ENCODE measurements at places on chromosomes 7 and 10.

GRCh38 chr10:48745662-48746245 is 61.1 kb downstream of the WDFY4 start:
- no peak for DNase-seq

- peak; percentile 60 for DNase-seq
Measured at GRCh38 chr10:113854013-113854760, at the start of the genes DCLRE1A and NHLRC2. TSS of gene DCLRE1A (minus strand) at chr10:113854082. CDS start at chr10:113853182, 900 bp downstream. TSS of gene NHLRC2 (plus strand) at chr10:113854661. CDS start at chr10:113854873, 212 bp downstream.

DNA sequence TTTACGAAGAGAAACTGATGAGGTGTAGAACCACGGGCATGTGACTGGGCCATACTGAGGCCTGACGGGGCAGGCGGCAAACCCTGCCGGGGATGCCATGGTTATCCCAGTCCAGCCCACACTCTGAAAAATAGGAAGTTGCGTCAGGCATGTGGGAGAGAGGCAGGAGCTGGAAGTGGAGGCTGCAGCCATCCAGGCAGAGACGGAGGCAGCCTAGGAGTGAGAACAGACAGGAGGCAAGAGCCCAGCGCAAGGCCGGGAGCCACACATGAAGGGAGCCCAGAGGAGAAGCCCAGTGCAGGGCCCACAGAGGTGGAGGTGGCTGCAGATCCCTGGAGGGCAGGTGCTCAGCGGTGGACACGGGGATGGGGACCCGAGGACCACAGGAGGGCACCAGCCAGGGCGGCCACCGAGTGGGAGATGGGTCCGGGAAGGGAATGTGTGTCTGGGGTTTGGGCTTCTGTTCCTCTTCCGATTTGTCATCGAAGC is 175.2 kb upstream of the PPP2R2D start:
- no peak for DNase-seq

- DNase-seq: no peak
Measured at GRCh38 chr10:103545771-103546281, 52.3 kb downstream of the NEURL1 start.

DNA sequence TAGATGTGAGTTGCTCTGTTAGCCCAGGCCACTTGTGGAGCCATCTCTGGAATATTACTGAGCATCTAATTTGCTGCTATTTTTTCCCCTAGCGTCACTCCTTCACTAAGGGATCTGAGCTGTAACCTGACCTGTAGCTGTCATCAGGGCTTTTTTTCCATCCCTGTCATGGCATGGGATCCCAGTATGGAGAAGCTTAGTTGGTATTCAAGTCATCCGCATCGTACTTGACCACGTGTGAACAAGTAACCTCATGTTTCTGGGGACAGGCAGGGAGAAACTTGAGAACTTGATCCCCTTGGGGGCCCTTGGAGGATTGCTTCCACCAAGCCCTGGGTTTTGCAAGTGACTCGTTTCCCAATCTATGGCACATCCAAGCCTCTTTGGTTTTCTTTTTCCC is 474.4 kb upstream of the GALNT17 start:
- no peak for DNase-seq

GRCh38 chr10:73559590-73559989 is 31.6 kb downstream of the USP54 start:
- no peak for DNase-seq

- no peak for DNase-seq
Measured at GRCh38 chr10:73591935-73592699, 975 bp upstream of the USP54 start.

DNA sequence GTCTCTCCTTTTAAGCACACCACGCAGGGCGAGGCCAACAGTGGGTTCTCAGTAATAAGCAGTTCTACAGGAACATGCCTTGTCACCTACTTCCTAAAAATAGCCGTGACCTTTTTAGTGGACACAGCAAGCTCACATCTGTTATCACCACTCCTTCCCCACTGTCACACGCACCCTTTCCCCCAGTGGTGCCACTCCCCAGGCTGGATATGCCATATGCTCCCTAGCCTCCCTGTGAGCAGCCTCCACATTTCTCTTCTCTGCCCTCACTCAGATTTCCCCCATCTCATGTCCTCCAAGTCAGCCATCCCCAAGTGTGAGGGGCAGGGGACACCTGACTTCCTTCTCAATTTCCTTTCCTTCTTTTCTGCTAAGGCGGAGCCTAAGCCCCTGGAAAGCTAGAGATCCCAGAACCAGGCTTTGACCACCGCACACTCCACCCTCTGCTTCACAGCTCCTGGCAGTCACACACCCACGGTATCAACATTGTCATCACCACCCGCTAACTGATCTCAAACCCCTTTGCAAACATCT is 3.7 kb downstream of the ANXA11 start:
- no peak for DNase-seq

GRCh38 chr7:156692849-156693248 is 52.3 kb downstream of the RNF32 start:
- DNase-seq: no peak

DNA sequence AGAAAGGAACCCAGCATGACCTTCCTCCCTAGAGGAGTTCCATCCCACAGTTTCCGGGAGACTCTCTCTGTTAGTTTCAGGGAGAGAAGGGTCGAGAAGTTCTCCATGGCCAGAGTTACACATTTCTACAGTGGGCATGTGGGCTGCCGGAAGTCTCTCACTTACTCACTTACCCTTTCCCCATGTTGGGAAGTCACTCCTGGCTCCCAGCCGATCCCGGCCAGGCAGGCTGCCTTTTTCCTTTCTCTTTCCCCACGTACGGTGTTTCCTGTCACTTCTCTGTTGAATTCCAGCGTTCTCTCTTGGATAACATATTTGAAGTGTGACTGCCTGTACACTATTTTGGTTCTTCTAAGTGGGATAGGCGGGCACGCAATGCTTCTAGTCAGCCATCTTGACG is 3.5 kb downstream of the TEX36 start:
- no peak for DNase-seq

- no peak for DNase-seq
Measured at GRCh38 chr7:23294549-23295400, 4.4 kb upstream of the MALSU1 start.

DNA sequence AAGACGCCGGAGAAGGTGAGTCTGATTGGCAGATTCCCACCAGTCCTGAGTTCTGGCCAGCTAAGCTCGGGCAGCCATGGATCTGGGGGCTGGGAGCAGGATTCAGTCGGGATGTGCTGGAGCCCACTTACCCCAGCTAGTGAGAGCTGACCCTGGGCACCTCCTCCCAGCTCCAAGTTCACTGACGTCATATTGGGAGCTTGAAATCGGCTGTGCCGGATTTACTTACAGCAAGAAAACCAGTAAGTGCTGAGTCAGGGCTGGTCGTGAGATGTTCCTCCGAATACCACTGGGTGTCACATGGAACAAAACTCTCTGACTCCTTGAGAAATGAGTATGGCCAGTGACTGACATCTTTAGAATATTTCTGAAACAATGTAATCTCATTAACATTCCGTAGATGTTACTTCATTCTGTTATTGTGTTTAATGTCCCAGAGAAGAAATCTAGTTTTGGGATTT is 621.2 kb downstream of the SDK1 start:
- DNase-seq: no peak

DNA sequence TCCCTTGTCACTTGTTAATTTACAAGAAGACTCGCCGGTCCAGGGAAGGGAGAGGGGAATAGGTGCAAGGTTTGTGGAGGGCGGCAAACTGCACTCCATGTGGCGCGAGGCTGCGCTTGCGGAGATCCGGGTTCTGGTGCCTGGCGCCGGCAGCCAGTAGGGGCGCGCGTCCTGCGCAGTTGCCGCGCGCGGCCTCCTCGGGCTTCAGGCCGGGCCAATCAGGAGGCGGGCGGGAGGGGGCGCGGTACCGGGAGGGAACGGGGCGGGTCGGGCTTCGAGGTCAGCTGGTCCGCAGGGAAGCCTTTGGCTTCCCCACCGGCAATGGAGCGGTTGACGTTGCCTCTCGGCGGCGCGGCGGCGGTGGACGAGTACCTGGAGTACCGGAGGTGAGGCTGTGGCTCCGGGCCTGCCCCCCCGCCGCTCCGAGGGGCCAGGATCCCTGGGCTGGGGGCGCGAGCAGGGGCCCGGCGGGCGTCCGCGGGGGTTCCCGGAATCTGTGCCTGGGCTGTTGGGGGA is at the start of gene FAM221A:
Gene FAM221A, plus strand, starts transcription at position 302 of the 516 bp plus-strand sequence. Its CDS starts 20 bp downstream, at position 322.
- DNase-seq: peak; percentile 82

GRCh38 chr10:78870458-78870857 is 198.3 kb upstream of the ZMIZ1 start:
- DNase-seq: no peak

GRCh38 chr10:132971448-132972148 is 29.2 kb upstream of the CFAP46 start:
- no peak for DNase-seq

DNA sequence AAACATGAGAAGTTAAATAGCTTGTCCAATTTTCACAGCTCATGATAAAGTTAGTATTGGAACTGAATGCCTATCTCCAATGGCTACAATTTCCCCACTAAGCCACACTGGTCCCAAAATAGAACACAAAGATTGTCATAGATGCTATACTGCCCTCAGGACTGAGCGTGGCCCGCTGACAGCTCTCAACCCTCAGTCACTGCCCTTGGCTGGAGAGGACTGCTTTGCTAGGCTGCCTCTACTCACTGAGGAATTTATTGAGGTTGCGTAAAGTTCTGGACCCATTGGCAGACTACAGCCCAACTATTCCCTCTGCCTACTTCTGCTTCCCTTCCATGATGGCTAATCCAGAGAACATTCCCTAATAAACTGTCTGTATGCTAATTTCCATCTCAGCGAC is 165.5 kb upstream of the BET1 start:
- DNase-seq: no peak

- DNase-seq: no peak
Measured at GRCh38 chr7:131010717-131011431, 276.9 kb upstream of the KLF14 start.

DNA sequence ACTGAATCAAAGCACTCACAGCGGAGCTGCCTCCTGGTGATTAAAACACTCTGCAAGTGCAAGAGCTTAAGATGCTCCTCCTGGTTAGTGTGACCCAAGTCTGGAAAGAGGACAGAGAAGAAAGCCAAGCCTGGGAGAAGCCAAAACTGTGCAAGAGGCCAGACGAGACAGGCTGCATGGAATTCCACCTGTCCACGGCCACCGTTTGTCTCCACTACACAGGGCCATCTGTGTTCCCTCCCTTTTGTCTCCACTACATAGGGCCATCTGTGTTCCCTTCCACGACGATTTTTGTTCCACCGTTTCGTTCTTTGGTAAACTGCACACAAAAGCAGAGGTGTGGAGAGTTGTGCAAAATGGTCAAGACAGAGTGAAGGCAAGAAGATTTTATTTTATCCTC is 233.0 kb downstream of the DIP2C start:
- no peak for DNase-seq

- DNase-seq: no peak
Measured at GRCh38 chr10:102696736-102697135, 17.5 kb downstream of the ARL3 start.
